ENCODE measurements at places on chromosomes 7 and 10.

DNA sequence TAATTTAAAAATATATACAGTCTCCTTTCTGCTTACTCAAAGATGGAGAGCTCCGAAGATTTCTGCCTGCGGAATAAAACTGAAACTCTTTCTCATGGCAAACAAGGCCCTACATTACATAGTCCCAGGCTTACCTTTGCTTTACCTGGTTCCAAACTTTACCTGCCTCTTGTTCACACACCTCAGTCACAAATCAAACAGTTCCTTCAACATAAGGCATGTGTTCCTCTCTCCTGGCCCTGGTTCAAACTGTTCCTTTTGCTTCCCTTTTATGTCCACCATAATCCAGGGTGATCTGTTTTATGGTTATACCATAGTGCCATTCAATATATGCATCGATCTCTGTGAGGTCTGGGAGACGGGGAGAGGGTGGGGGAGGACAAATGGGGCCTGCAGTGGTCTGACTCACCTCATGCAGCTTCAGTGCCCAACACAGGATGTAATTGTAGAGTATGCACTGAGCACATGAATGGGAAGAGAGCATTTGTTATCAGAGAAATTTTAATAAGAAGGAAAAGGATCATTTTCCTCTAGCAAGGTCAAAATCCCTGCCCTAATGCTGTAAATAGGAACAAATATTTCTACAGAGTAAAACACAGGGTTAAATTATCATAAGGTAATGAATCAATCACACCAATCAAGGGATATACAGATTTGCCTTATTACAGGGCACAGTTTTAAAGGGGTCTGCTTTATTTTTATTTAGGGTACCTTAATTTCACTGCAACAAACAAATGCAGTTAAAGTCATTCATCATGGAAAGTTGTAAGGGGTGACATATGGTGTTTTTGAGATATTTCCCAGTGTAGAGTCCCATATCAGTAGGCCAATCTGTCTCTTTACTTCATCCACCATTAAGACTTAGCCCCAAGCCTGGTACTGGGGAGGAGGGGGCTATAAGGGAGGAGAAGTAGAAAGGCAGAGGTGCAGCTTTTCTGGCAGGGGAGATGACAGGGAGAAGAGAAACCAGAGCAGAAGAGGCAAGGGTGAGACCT is 88.8 kb upstream of the PDE1C start:
- no peak for DNase-seq

DNA sequence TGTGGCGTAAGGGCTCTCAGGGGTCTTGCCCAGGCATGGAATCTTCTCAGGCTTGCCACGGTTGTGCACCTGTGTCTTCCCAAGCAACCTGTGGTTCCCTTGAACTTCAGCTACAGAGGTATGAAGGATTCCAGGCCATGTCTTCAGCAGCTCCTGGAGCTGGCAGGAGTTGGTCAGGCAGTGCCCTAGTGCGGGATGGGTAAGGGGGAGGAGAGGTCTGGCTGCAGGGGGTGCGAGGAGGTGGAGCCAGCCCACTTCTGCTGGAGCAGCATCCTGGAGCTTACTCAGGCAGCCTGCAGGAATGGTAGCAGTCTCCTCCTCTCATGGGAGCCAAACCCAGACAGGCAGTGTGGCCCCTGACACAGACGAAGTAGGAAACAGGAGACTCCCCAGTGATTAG is 3.8 kb upstream of the TRIL start:
- DNase-seq = no peak

- DNase-seq = no peak
These were observed 250.6 kb upstream of the KLF6 start for GRCh38 chr10:4035599-4035945.

DNA sequence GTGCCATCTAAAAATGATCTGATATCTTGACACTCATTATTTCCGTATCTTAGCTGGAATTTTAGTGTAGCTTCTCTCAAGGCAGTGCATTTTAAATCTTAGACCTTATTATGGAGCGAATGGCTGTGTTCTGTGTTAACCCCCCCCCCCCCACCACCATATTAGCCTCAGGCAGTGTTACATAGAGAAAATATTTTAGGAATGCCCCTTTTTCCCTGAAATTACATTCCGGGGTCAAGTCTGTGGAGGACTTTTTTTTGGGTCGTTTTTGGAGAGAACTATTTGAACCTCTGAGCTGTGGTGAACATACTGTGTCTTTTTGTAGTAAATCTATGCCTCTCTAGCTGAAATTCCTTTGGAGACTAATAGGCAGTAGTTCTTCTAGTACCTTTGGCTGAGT is 3.1 kb downstream of the CCDC126 start:
- DNase-seq = no peak

GRCh38 chr7:55242613-55243012 is 122.5 kb upstream of the LANCL2 start:
- DNase-seq = no peak

GRCh38 chr10:52740913-52741675 is 31.5 kb downstream of the MBL2 start:
- DNase-seq = no peak

- DNase-seq = no peak
These were observed 24.6 kb upstream of the MKLN1 start for GRCh38 chr7:131302876-131303707.

GRCh38 chr7:52826515-52827265 is 208.7 kb upstream of the POM121L12 start:
- no peak for DNase-seq

GRCh38 chr10:52019077-52019555 is 295.0 kb upstream of the DKK1 start:
- DNase-seq = no peak

GRCh38 chr7:130141884-130142653 is 63.1 kb downstream of the TMEM209 start:
- DNase-seq = no peak

DNA sequence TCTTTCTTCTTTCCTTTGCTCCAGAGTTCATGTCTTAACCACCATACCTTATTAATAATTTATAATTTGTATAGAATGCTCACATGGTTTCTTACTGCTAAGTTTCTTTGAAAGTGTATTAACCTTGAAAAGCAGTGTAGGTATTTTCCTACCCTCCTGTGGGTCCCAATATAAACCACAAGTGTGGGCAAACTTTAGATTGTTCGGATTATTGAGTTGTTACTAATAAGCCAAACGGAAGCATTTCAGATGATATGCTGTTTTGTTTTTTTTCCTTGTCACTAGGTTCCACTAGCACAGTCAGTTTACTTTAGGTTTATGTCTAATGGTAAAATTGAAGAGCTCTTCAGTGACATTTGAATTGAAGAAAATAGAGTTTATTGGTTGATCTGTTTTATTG is 10.2 kb downstream of the SSBP1 start:
- DNase-seq = no peak

GRCh38 chr7:45617166-45617565 is 43.0 kb downstream of the ADCY1 start:
- no peak for DNase-seq

- no peak for DNase-seq
These were observed 42.6 kb downstream of the CLEC2L start for GRCh38 chr7:139566075-139566474.

DNA sequence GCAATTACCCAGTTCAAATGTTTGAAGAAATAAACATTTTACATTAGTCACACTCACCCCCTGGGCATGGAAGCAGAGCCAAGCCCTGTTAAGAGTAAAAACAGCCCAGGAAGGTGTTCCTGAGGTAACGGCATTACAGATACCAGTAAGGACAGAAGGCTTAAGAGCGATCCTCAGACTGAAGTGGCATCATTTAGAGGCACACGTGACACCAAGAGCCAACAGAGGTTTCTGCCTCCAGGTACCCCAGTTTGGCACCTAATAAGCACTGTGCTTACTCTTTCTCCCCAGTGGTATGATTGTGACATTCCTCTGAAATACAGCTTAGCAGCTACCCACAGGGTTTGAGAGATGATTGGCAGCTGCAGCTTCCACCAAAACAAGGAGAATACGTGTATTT is 17.2 kb downstream of the MMS19 start:
- DNase-seq = no peak

DNA sequence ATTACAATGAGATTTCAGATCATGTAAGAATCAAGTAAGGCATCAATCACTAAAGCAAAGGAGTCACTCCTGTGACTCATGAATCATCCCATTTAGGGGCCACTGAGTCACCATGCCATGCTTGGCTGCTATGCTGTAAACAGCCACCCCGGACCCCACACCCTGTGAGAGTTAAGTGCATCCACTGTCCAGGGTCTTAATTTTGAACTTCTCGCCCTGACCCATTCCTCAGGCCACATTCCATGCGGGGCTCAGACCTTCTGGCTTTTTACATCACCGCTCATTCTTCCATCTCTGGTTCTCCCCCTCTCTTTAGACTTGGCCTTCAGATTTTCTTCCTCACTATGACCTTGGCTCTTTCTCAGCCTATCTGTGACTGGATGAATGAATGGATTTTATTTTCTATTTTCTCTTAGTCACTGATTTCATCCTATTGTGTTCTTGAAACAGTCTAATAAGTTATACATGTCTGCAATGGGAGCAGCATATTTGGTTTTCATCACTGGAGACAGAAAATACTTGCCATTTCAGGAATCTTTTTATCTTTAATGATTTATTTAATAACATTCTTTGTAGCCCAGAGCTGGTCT is 239.6 kb downstream of the SKIDA1 start:
- no peak for DNase-seq

- no peak for DNase-seq
These were observed 4.5 kb upstream of the BHLHA15 start for GRCh38 chr7:98206451-98207330.

- no peak for DNase-seq
These were observed 125.7 kb upstream of the ZNF438 start for GRCh38 chr10:31157123-31158010.
